ENCODE measurements at places on chromosomes 3 and 15.

DNA sequence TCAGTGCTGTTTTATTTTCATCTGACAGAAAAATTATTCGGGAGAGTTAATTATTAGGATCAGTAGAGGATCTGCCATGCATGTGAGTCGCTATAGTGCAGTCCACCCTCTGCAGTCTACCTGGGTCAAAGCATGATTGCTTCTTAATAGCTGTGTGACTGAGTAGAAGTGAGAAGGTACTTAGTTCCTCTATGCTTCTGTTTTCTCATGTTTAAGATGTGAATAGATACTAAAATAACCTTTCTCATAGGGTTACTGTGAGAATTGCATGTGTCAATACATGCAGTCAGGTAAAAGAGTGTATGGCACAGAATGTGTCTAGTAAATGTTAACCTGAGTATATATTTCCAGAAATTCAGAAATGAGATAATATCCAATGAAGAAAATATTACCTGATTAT lies 435.7 kb downstream of the NAALADL2 start:
- DNase-seq: no peak

GRCh38 chr3:193865896-193866480 lies 270.0 kb upstream of the HES1 start:
- DNase-seq: no peak

DNA sequence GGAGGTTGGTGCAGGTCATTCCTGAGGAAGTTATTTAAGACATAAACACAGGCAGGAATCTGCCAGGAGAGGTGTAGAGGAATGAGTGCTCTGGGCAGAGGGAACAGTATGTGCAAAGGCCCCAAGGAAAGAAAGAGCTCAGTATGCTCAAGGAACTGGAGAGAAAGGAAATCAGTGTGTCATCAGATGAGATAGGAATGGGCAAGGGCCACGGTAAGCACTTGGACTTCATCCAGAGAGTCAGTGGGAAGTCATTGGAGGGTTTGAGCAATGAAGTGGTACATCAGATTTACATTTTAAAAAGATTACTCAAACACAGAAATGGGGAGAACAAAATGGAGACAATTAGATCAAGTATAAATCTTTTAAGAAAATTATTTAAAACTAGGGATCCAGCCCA lies 272.2 kb downstream of the ADAMTSL3 start:
- DNase-seq: no peak

- no peak for DNase-seq
Observed at GRCh38 chr3:186365202-186365974, 3.4 kb upstream of the DGKG start.

GRCh38 chr3:121018917-121019321 lies 110.9 kb downstream of the STXBP5L start:
- DNase-seq: no peak
